Endothelial cell (in vitro differentiated cells): ENCODE measurements at places on chromosomes 12 and 14.

- DNase-seq, result no peak
Measured at GRCh38 chr12:63302269-63302940, 151.4 kb upstream of the AVPR1A start.

DNA sequence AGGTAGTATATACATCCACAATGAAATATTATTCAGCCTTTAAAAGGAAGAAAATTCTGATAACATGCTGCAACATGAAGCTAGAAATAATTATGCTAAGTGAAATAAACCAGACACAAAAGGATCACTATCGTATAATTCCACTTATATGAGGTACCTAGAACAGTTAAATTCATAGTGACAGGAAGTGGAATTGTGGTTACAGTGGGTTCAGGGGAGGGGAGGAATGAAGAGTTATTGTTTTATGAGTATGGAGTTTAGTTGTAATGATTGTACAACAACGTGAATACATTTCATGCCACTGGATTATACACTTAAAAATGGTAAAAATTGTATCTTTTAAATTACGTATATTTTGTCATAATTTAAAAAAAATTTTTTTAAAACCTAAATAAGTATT is 21.0 kb downstream of the EEA1 start:
- DNase-seq, result no peak

DNA sequence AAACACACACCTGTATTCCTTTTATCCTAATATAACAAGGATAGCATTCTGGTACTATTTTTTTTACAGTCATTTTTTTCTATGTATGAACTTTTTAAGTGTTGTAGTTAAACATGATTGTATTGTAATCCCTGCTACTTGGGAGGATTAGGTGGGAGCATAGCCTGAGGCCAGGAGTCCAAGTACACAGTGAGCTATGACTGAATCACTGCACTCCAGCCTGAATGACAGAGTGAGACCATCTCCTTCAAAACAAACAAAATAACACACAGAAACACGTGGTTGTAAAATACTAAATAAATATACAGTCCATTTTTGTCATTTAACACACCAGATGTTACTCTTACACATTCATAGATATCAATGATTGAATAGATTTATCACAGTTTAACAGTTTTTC is 56.9 kb downstream of the MAP4K5 start:
- no peak for DNase-seq

- no peak for DNase-seq
Measured at GRCh38 chr12:9773216-9773877, 12.6 kb upstream of the CD69 start.

DNA sequence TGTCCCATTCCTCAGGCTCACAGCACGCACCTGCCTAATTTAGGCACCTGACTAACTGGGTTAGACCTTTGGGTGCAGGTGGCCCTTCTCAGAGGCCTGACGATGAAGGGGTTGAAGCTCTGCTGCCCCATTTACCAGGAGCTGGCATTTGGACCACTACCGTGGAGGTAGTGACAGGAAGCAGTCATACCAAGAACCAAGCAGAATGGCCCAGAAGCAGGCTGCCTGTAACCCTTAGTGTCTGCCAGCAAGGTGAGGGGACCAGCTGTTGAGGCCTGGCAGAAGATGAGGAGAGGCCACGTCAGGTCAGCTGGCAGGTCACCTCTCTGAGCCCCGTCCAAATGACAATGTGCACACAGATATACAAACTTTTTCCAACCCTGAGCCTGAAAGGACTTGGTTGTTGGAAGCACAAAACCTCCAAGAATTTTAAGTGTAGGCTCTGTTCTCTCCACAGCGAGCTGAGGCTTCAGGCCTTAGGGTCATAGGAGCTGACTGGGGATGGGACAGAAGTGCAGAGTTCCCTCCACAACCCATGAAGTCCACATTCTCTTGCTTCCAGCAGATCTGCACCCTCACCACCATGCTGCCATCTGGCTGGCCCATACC is 23.1 kb downstream of the VASH1 start:
- DNase-seq, result no peak

GRCh38 chr12:93514853-93515252 is 47.5 kb downstream of the MRPL42 start:
- DNase-seq, result no peak

- no peak for DNase-seq
Measured at GRCh38 chr12:89379148-89379838, 27.0 kb upstream of the DUSP6 start.

DNA sequence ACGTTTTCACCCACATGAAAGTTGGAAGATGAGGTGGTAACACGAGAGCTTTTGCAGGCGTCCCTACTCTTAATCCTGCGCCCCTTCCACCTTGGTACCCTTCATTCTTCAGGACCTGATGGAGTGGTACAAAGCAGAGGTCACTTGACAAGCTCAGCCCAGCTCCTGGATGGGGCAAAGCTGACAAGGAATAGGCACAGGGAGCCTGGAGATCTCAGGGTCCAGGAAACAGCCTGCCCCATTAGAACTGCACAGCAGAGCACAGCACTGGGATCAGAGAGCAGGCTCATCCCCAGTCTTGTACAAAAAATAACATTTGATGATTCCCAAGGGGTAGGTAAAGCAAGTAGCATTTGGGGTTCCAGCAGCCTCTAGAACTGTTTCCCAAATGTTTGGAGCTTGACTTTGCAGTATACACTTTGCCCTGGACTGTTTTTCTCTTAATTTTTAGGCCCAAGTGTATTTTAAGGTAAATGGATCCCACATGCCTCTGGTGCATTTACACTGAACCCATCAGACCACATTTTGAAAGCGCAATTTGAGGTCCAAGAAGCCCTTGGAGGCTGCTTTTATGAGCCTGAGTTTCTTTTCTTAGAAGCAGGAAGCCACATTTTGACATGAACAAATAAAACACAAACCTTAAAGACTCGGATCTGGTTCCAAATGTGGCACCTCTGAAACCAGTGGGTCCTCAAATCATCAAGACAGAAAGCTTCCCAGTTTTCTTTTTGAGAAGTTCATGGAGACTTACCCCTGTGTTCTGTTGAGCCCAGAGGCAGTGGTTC is 633 bp downstream of the TC2N start:
- no peak for DNase-seq

DNA sequence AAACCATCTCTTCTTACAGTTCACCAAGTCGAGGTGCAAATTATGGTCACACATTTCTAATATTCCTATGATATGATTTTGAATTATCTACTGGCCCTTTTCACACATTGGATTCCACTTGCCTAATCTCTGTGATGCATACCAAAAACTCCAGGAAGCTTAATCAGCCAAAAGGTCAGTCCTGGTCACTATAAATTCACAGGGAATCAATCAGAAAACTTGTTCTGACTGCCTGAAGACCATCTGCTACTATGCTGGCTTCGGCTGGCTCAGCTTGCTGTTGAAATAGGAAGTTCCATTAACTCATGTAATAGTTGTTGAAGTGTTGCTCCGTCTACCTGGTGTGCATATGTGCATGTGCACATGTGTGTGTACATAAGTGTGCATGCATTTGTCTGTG is 142.8 kb upstream of the FLRT2 start:
- no peak for DNase-seq

- peak; percentile 46 for DNase-seq
Measured at GRCh38 chr12:62123721-62124203, 136.4 kb upstream of the USP15 start.

DNA sequence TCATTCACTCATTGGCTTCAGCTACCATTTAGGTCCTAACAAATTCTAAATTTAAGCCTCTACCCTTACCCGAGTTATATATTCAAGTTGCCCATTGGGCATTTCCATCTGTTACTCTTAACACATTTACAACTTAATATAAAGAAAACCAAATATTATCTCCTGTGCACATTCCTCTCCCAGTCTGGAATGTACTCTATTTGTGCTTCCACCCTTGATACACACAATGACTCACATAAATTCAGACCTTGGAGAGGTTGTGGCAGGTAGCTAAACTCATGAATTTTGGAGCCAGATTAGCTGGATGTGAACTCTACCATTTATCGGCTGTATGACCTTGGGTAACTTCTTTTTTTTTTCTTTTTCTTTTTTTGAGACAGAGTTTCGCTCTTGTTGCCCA is 51.1 kb downstream of the BRMS1L start:
- DNase-seq, result no peak

GRCh38 chr14:36057452-36058116 is 118.9 kb downstream of the PTCSC3 start:
- DNase-seq, result no peak

DNA sequence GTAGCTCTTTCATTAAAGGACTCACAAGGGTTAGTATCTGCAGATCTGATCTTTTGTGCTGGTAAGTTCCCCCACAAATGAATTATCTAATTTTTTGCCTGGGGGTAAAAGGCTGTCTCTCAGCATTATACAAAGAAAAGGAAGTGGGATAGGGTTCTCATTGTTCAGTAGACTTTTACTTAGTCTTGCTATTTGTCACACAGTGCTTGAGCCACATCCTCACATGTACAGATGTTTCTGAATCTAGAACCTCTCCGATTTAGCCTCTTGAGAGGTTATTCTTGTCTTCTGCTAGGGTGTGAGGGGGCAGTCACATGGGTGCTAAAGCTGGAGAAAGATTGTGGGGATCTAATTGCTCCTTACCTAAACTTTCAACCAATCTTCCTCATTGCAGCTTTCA is 93.0 kb downstream of the SLC41A2 start:
- DNase-seq, result no peak

DNA sequence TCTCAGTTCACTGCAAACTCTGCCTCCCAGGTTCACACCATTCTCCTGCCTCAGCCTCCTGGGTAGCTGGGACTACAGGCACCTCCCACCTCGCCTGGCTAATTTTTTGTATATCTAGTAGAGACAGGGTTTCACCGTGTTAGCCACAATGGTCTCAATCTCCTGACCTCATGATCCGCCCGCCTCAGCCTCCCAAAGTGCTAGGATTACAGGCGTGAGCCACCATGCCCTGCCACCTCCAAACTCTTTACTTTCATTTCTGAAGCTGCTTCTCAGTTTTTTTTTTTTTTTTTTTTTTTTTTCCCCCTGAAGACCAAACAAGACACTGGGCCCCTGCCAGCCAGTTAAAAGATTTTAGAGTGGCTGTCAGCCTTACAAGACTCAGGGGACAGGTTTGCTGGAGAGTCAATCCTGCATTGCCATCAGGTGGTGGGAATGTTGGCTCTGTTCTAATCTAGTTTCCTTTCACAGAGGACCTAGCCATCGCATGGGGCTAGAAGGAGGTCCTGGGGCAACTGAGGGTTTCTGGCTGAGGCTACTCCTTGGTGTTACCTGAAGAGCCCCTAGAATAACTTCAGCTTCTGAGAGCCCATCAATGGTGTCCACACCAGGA is 37.4 kb upstream of the HIGD1C start:
- no peak for DNase-seq

DNA sequence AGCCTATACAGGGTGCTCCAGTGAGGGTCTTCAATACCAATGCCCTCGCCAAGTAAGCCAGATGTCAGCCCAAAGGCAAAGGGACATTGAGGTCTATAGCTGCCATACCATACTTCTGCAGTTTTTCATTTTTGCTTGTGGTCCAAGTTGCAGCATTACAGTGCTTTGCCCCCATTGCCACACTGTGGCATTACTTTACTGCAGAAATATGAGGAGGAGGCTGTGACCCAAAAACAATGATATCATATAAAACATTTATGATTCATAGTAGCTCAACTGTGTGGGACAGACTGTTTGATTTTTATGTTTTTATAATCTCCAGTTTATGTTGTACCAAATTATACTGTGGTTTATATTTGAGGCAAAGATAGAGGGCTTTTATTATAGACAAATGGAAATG is 64.1 kb downstream of the KIAA0586 start:
- DNase-seq, result no peak

GRCh38 chr12:94172031-94172430 is 23.7 kb downstream of the PLXNC1 start:
- DNase-seq, result no peak

- DNase-seq, result no peak
Measured at GRCh38 chr12:52389313-52390207, 4.1 kb upstream of the KRT84 start.

GRCh38 chr14:105051182-105052109 is 13.8 kb downstream of the GPR132 start:
- no peak for DNase-seq

- DNase-seq, result no peak
Measured at GRCh38 chr12:48419116-48419935, 53.0 kb upstream of the ANP32D start.

- no peak for DNase-seq
Measured at GRCh38 chr14:63457498-63457897, 85.7 kb downstream of the PPP2R5E start.
